ENCODE measurements at places on chromosomes 12 and 14. TPM values are rescaled to one million over a fixed set of nuclear protein-coding genes. Genes with fewer than 3 reads are reported as not detected.

DNA sequence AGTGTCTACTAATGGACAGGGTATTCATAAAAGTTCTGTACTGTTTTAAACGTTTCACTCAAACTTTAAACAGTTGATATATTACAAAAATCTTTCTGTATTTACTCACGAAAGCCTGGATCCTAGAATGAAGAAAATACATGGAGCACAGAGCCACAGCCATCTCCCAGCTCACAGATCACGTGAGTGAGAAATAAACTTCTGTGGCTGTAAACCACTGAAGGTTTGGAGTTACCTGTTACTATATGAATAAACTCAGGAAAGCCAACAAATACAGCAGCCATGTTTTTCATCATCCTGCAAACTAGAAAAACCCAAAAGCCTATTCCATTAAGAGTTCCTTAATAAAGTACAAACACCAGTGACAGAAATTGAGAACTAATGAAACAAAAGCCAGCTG, 867 bp upstream of the TDG start:
- no peak for DNase-seq

GRCh38 chr12:70661466-70662161, 24.4 kb upstream of the PTPRB start:
- DNase-seq = peak; percentile 96

GRCh38 chr14:99574099-99574880, 29.7 kb downstream of the CCDC85C start:
- peak; percentile 87 for DNase-seq

- no peak for DNase-seq
These were observed 1.5 kb upstream of the KTN1 start for GRCh38 chr14:55578511-55578910.

DNA sequence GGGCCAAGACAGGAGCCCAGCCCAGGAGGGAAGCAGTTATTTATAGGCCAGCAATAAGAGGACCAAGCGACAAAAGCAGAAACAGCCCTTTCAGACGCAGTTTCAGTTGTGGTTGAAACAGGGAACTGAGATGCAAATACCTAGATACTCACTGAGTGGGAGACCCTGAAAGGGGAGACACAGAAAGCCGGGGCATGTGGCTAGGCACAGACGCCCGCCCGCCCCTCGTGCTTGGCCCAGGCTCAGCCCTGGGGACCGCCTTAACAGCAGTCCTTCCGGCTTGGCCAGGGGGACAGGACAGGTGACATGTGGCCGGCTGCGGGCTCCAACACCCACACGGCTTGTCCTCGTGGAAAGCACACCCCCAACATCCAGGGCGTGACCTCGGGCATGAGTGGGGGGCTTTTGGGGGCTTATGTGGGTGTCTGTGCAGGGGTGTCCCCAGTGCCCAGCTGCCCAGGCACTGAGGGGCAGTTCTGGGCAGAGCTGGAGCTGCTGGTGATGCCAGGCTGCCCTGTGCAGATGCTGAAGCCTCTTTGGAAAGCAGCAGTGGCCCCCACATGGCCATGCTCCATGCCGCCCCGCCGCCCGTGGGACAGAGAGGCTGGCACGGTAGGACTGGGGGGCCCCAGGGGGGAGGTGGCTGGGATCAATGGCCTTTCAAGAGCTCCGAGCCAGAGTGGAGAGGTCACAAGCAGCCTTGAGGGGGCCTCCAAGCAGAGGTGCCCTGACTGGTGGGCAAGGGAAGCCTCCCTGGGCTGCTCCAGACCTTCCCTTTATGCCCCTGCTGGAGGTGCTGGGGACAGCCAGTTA, 2.1 kb downstream of the PLD4 start:
- no peak for DNase-seq

- no peak for DNase-seq
These were observed 795 bp downstream of the STAT6 start for GRCh38 chr12:57110104-57111030.

GRCh38 chr14:34863844-34864243, 11.3 kb downstream of the BAZ1A start:
- no peak for DNase-seq

- DNase-seq = no peak
These were observed 244.0 kb upstream of the DAAM1 start for GRCh38 chr14:58944343-58944967.

- DNase-seq = no peak
These were observed 77.5 kb downstream of the PEBP1 start for GRCh38 chr12:118213452-118213851.

DNA sequence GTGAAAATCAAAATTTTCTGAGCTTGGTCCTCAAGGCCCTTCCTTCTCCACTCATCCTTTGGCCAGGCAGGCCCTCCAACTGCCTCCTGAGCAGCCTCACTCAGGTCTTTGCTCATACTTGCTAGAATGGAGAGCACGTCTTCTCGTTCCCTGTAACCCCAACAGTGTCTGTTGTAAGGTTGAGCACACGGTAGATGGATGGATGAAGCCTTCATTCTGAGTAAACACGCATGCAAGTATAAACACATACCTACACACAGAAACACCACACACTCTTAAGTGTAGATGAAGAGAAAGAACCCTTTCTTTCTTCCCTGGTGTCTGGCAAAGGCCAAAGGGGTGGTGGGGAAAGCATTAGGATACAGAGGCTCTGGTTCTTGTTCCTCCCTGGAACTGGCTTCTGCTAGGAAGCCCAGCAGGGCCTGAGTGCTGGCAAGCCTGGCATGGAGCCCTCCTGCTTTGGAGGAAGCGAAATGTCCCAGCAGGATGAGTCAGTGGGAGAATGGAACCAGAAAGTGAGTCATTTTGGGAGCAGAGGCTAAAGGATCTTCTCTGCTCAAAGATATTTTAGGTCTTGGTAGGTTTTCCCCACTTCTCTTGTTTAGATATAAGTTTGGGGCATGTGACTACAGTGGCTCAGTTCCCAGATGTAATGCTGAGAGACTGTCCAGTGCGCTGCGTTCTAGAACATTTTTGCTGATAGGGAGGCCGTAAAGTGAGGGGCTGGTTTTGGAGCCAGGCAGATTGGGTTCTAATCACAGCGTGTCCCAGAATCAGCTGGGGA, 127.4 kb downstream of the CACNA1C start:
- DNase-seq = peak; percentile 95

DNA sequence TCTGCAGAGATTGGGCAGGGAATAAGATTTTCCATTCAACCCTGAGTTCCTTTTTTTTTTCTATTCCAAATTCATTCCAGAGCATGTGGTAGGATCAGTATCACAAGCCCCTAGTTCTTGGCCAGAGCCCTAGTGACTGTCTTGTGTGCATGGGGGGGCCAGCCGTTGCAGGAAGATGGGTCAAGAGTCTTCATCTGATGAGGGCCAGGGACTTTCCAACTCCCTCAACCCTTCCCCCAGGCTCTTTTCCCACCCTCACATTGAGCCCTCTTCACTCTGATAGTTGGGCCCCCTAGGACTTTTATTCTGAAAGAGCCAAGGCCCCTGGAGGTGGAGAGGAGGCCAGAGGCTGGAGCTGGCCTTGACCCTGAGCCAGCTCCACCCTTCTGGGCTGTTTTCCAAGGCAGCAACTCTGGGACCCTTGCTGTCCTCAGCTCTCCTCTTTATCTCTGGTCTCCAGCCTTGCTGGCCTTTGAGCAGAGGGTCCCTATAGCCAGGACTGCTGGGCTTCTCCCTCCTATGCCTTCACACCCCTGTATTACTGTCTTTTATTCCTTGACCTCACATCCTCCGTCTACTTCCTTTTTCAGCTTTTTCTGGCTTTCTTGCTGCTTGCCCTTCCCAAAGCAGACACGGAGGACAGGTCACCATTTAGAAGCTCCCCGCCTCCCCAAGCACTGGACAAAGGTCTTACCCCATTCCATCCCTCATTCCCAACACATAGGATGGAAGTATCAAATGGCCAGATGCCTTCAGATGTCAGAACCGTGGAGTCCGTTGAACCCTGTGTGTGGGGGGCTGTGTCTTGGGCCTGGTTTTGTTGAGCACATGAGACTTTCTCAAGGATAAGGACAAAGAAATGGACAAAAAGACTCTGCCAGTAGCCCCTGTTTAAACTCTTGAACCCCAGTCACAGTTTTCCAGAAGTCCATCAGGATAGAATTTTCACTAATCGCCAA, 5.6 kb downstream of the RBP5 start:
- no peak for DNase-seq

DNA sequence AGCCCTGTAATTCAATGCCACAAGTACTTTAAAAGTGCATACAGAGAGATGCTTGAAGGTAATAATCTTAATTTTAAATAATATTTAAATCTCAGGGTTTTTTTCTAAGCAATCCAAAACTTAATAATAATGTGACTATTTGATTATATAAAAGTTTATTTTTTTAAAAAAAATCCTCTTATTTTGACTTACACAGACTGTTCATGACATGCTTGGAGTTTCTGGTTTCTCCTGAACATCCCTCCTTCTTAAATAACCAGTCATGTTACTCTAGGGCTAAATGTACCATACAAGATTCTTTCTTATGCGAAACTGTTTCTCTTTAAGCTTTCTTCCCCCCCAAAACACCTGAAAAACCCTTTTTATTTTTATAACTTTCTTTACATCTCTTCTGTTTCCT, 58.2 kb upstream of the SLC2A13 start:
- DNase-seq = no peak

GRCh38 chr14:83714151-83714550, 1815.8 kb upstream of the FLRT2 start:
- no peak for DNase-seq

DNA sequence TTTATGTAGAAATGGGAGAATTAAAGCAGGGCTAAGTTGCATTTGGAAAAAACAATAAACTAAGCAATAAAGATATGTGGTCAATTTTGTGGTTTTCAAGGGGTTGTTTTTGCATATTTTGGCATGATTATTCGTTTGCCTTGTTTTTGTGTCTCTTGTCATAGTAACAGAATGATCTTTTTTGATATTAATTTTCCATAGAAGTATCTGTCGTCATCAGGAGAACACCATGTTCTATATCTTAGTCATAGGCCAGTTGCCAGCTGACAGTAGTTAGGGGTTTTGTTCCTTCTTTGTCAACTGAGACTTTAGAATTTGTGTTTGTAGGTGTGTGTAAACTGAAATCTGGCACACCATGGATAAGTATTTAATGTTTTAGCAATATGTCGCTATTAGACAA, 1354.8 kb downstream of the LRFN5 start:
- DNase-seq = no peak

DNA sequence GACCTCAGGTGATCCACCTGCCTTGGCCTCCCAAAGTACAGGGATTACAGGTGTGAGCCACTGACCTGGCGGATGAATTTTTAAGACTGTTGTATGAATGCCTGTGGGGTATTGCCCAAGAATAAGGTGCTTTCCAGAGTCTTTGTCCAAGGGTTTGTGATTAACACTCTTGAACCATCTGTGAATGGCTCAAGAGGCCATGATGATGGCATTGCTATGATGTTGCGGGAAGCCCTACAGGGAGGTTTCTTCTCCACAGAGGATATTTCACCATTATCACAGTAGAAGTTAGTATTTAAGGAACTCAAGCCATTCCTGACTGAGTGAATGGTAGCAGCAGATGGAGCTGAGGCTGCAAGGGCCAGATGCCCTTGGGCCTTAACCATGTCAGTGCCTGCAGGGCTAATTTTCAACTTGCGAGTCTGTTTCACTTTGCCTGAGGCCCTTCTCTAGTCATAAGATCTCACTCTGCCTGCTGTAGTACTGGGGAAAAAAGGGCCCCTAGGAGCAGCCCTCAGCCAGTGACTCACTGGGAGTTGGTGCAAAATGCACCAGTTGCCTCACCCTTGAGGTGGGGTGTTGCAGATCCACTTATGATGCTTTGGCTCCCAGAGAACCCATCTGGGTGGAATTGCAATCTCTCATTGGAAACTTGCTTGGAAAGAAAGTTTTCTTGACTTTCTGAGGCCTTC, 108.6 kb upstream of the FLRT2 start:
- peak; percentile 42 for DNase-seq

DNA sequence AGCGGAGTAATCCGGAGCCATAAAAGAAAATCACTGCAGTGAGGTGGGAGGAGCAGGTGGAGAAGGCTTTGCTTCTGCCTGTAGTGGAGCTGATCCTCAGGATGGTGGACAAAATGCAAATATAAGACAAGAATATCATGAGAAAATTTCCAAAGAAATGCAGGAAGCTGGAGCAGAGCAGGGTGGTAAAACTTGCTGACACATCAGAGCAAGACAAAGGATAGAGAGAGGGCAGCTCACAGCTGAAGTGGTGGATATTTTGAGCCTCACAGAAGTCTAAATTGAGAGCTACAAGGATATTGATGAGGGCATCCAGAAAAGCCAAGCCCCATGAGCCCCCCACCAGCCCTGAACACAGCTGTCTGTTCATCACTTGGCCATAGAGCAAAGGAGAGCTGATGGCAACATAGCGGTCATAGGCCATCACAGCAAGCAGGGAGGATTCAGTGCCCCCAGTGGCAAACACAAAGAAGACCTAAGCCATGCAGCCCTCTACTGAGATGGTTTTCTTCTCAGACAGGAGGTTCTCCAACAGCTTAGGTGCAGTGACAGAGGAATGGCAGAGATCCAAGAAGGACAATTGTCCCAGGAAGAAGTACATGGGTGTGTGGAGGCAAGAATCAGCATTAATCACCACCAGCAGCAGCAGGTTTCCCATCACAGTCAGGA, 30.0 kb upstream of the ANP32D start:
- DNase-seq = no peak

- DNase-seq = no peak
These were observed 1.2 kb downstream of the DYRK2 start for GRCh38 chr12:67649570-67650387.

DNA sequence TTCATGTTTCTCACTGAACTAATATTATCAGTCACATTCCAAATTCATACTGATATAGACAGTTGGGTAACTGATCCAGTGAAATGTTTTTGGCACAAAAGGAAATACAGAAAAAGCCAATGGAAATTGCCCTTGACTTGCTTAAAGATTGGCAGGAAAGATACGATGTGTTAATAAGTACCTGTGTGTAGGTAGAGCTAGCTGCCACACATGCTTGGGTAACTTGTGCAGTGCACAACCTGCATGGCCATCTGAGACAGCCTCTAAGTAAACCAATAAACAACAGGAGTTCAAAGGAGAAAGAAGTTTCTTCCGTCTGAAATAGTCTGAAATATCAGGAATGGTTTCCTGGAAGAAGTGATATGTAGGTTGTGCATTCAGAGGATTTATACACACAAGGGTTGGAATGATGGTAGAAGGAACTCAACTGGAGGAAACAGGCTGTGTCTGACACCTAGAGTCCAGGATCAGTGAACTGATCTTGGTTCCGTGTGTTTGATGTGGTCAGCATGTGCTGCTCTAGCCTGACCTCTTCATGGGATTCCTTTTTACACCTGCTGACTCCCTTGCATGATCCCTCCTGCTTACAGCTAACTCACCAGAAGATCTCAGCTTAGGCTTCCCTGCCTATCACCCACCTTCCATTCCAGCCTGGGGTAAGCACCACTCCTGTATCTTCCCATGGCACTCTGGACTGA, 81.4 kb upstream of the KRR1 start:
- no peak for DNase-seq

- DNase-seq = peak; percentile 98
These were observed 94.2 kb downstream of the LLPH start for GRCh38 chr12:66036317-66036716.

Gene OR4L1
- total RNA-seq = not detected

Gene SVOP
- total RNA-seq = not detected

Gene CCDC177
- total RNA-seq = not detected

Gene PLCZ1
- total RNA-seq = not detected

Gene SERPINA10
- not detected for total RNA-seq

Gene KCNJ8
- 0.93 TPM for total RNA-seq

Gene CHGA
- not detected for total RNA-seq

Gene KRT75
- total RNA-seq = not detected

Gene ADAM21
- total RNA-seq = 0.94 TPM

Gene FOXN4
- total RNA-seq = not detected

Gene AGAP2
- 0.17 TPM for total RNA-seq

Gene CLEC12A
- total RNA-seq = not detected

Gene HHIPL1
- total RNA-seq = 1.1 TPM
